ENCODE measurements at places on chromosomes 4 and X. TPM values are rescaled to one million over a fixed set of nuclear protein-coding genes. Genes with fewer than 3 reads are reported as not detected.
A peak's percentile ranks its signal among the peaks of the same experiment; 100 is the strongest.

GRCh38 chr4:87390551-87390890 is 467 bp downstream of the HSD17B11 start:
- DNase-seq, result no peak

DNA sequence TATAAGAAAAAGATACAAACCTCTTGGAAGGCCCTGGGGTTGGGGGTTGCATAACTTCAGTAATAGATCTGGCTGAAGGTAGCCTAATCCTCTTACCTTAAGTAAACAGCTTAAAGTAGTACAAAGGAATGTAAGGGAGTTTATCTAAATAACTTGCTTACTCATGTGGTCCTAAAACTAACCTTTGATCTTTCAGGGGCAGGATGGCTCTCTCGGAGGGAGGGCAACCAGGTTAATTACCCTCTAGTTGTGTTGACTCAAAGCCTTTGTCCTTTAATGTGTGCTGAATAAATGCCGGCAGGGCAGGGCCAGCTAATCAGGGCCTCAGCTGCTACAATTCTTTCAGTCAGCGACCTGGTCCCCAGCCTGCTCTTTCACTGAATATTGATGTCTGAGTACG is 822.0 kb upstream of the SLIT2 start:
- no peak for DNase-seq

- DNase-seq, result no peak
These were observed 83.1 kb upstream of the IGFBP7 start for GRCh38 chr4:57193209-57193810.

GRCh38 chrX:100625985-100626491 is 10.6 kb downstream of the TSPAN6 start:
- no peak for DNase-seq

DNA sequence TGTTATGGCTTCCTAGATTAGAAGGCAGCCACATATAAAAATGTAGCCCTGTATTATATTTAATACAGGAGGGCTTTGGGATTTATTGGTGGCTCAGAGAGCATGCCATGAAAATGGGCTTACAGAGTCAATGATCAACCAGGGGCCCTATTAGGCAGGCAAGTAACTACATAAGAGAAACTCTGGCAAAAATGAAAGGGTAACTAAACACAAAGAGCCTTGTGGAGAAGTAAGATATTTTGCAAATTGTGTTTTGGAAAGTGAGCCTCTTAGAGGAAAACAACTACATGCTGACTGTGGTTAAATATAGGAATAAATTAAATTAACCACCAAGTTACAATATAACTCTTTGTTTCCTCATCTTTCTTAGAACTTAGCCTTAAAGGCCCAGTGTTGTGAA is 5.5 kb downstream of the SAT1 start:
- no peak for DNase-seq

GRCh38 chr4:80776168-80776567 is 254.3 kb upstream of the BMP3 start:
- DNase-seq, result no peak

GRCh38 chr4:122403861-122404260 is 25.1 kb downstream of the ADAD1 start:
- no peak for DNase-seq

DNA sequence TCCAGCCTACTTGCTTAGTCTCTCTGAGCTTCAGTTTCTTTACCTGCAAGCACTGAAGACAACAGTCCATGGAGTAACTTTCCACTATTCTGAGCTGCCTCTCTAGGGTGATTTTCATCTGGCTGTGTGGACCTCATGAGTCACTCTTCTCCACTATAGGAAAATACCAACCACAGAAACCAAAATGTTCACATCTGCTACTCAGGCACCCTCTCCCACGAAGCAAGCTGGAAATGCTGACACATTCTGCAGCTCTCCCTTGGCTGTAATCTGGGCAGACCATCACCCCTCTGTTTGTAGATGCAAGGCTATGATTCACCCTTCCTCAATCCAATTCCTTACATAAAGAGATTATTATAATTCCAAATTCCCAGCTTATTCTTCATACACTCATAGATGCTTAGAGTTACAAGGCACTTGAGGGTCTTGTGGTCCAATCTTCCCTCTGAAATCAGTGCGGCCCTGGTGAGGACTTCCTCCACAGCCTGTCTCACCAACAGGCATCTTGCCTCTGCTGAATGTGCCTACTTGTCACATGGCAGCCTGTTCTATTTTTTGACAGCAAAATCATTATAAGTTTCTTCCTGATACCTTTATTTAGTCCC is 97.0 kb upstream of the LNX1 start:
- peak; percentile 85 for DNase-seq

GRCh38 chrX:66489339-66489738 is 149.5 kb downstream of the EDA2R start:
- DNase-seq, result no peak

- DNase-seq, result no peak
These were observed 99.0 kb downstream of the AREG start for GRCh38 chr4:74543983-74544382.

GRCh38 chrX:44775726-44776125 is 68.1 kb upstream of the DUSP21 start:
- no peak for DNase-seq

DNA sequence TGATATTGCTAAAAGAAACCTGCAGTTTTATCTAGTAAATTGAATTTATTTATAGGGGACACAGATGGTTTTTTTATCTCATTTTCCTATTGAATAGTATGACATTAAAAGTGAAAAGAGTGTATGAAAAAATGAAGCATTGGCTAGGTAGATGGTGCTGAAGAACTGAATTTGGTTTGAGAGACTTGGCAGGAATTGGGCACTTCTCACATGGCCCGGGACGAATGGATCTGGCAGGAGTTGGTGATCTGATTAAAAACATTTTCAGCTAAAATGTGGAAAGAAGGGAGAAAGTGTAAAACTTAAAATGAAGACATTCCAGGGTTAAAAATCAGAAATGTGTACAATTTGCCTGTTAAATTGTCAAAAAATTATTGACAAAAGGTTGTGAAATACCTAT is 1088.5 kb upstream of the PABPC4L start:
- no peak for DNase-seq

- DNase-seq, result peak; percentile 83
These were observed 325.5 kb downstream of the BCOR start for GRCh38 chrX:39772057-39772832.

DNA sequence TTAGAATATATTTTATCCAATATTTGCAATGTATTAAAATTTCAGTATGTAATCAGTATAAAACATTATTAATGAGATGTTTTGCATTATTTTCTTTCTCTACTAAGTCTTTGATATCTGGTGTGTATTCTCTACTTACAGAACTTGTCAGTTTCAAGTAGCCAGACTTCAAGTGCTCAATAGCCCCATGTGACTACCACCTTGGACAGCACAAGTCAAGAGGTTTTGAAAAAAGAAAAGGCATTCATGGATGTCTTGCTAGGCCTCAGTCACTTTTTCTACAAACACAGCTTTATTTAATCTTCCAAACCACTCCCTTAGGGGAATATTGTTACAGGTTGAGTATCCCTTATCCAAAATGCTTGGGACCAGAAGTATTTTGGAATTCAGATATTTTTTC is 189.4 kb downstream of the QDPR start:
- DNase-seq, result no peak

GRCh38 chr4:186105647-186106321 is 1.3 kb downstream of the FAM149A start:
- DNase-seq, result no peak

DNA sequence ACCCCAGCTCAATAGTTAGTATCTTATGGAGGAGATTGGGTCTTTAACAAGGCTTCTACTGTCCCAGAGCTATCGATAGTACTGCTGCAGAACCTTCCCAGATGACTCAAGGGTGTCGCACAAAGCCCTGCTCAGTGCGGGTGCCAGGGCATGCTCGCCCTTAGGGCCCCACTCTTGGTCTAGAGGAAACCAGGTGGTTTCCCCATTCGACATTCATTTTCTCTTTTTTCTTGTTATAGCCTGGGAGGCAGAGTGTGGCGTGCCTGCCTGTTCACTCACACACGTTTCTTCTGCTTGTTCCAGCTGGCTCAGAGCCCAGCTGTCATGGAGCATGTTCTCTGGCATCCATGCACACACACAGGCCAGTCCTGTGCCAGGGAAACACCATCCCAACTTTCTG is 144.5 kb downstream of the SMIM20 start:
- no peak for DNase-seq

- no peak for DNase-seq
These were observed 1.8 kb upstream of the TMEM128 start for GRCh38 chr4:4249866-4250265.

DNA sequence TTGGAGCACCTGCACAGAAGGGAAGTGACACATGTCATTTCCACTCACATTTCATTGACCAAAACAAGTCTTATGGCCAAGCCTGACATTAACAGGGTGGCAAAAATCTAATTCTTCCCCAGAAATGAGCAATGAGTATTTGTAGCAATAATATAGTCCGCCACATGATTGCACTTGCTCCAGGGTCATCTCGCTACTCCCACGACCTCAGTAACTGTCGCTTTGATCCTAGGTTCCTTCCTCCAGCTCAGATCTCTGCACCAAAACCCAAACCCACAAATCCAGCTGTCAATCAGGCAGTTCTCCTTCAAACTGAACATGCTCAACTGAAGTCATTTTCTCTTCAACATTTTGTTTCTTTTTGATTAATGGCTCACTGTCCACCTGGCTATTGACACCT is 25.2 kb upstream of the PTTG2 start:
- DNase-seq, result no peak

DNA sequence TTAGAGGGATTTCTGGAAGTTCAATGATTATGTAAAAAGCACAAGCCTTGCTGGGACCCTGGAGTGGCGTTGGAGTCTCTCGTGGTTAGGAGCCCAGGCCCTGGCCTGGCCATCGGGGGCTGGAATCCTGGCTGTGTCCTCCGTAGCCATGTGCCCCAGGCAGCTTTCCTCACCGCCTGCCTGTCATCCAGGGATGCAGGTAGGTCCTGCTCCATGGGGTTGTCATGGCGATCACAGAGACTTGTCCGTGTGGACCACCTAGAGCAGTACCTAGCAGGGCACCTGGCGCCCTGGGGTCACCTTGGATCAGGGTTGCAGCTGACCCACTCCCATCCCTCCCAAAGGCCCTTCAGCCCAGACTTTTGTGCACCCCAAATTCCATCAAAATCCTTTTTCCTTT is 30.2 kb upstream of the WFS1 start:
- no peak for DNase-seq

- peak; percentile 86 for DNase-seq
These were observed 19.4 kb upstream of the AGA start for GRCh38 chr4:177461606-177462005.

DNA sequence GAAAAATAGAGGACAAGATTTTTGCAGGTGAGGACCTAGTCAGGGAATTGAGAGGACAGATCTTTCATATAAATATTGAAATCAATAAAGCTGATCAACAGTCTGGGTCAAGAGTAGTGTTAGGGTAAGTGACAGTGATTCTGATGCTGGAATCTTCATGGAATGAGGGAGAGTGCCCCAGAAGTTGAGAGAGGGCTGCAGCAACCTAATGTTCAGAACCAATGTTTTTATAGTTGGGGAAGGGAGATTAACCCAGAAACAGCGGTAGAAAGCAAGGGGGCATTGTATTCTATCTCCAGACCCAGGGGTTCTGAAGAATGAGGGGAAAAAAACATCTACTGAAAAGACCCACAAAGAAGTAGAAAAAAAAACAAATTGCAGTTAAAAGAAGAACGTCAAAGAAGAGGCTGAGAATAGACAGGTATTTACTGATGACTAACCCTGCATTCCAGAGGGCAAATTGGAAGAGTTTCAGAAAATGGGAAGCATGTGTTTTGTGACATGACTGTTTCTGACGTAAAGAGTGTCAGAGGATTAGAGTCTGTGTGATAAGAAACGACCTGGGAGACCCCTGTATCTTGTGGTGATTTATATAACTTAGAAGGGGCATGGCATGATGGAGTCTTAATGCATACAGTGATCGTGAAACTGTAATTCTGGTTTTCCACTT is 819.6 kb upstream of the EPHA5 start:
- DNase-seq, result peak; percentile 0

- DNase-seq, result peak; percentile 49
These were observed 45.1 kb upstream of the PPARGC1A start for GRCh38 chr4:23934915-23935314.

The RRH gene
- under 0.01 TPM for total RNA-seq

The UBE2A gene
- total RNA-seq, result 36.6 TPM

The STK26 gene
- 9.4 TPM for total RNA-seq

The ACSL1 gene
- 61.0 TPM for total RNA-seq

The RIBC1 gene
- total RNA-seq, result 0.29 TPM

The PPEF2 gene
- not detected for total RNA-seq

The HTATSF1 gene
- total RNA-seq, result 25.3 TPM

The IRS4 gene
- total RNA-seq, result not detected

The NWD2 gene
- total RNA-seq, result not detected

The CSAG1 gene
- not detected for total RNA-seq

The MAGEA1 gene
- total RNA-seq, result not detected

The TLR10 gene
- total RNA-seq, result under 0.01 TPM

The HTN3 gene
- not detected for total RNA-seq

The POF1B gene
- total RNA-seq, result not detected

The ZFP92 gene
- not detected for total RNA-seq
